Fibroblast of skin of left biceps (primary cell): ENCODE measurements at places on chromosomes 12 and 14.

- peak; percentile 59 for DNase-seq
Measured at GRCh38 chr14:63672417-63673180, 30.9 kb upstream of the WDR89 start.

- DNase-seq, result no peak
Measured at GRCh38 chr14:24307575-24308341, at the start of gene CIDEB. CIDEB (minus strand) TSS chr14:24307977; CDS start chr14:24307858, 119 bp downstream.

- no peak for DNase-seq
Measured at GRCh38 chr12:1013618-1014489, 22.8 kb downstream of the ERC1 start.

- no peak for DNase-seq
Measured at GRCh38 chr14:76666746-76667145, 94.5 kb upstream of the VASH1 start.

DNA sequence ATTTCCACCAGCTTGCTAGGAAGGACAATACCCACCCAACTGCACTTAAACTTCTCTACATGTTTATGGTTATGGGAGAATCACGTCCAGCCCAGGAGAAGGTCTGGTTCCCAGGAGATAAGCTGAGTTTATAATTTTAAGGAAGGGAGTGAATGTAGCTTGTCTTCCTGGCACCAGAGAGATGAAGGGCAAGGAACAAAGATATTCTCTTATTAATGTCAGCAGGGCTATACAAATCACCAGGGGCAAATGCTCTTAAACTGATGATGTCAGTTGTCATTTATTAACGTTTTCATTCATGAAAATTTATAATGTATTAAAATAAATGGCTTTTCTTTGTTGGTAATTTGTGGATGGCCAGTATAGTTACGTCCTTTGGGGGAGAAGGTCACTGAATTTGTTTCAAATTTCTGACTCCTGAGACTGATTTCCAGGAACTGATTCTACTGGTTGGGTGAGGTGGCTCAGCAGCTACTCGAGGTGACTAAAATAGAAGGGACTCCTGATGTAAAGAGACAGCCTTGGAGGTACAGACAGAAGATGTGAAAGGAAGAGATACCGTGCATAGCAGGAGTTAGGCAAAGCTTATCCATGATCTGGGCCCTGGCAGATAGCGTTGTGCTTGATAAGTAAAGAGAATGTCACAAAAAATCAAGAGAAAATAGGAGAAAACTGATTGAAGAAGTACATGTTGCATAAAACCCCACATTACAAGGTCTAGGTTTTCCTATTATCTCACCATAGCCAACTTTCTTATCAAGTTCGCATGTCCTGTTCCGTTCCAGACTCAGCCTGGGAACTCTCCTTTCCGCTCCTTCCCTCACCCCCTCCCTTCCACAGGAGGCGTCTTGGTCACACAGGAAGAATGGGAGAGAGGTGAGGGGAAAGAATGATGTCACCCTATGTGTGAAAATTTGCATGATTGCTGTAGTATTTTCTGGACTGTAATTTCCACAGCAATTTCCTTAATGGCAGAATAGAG, 367.1 kb upstream of the FAR2 start:
- DNase-seq, result no peak

GRCh38 chr12:68842784-68843567, 35.0 kb downstream of the MDM2 start:
- DNase-seq, result no peak
